Activated CD4-positive, alpha-beta T cell treated with anti-CD3 and anti-CD28 coated beads, Interleukin-2, amount 10 ng/mL, durations not matched to agents 7 days and 5 days (primary cell): ENCODE measurements at places on chromosomes 5 and 9.

DNA sequence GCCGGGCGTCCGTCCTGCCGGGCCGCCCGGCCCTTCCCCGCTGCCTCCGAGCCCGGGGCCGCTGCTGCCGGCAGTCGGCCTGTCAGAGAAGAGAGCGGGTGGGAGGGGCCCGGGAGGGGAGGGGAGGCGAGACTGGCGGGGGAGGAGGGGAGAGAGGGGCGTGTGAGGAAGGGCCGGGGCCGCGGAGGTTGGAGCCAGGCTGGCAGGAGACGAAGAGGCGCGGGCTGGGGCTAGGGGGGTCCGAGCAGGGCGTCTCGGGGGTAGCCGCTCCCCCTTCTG is 570 bp downstream of the CREBRF start:
- no peak for DNase-seq

DNA sequence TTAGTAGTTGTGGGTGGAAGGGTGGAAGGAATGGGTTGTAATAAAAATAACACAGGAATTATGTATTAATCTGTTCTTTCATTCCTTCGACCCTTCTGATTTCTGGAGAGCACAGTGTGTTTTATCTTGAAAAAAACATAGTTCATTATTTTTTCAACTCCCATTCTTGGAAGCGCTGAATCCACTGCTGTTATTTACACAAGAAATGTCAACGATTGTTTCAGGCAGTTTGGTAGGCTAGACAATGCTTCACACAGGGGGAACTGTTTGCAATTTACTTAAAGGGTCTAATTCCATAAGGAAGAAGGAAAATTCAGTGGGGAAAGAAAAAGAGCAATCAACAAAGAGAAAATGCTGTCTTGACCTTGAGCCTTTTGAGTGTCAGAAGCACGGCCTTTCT is 142.9 kb downstream of the TLE1 start:
- no peak for DNase-seq

DNA sequence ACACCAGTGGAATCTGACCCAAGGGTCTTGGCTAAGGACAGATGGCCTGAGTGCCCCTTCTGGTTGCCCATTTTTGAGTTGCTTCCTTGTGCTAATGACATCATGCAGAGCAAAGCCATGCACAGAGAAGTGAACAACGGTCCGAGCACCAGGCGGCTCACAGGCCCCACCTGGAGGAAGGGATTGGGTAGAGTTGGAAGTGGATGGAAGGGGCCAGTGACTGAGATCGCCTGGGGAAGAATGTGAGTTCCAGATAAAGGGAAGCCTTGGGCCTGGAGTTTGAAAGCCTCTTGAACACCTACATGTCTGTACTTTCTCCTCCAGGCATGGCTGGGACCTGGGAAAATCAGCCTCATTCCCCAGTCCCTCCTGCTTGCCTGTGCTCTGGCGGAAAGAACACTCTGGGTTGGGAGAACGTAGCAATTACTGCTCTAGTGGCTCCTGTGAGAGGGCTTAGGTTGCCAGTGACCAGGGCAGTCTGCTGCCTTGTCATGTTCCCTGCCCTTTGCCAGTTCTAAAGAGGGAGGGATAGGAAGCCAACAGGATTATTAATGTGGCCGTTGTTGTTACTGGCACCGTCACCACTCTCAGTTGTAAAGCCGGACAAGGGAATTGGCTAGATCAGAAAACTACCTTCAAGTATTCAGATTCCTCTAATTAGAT is 62.5 kb upstream of the PTPN3 start:
- DNase-seq: no peak

GRCh38 chr5:155616779-155617392 is 603.3 kb downstream of the KIF4B start:
- DNase-seq: peak; percentile 49

DNA sequence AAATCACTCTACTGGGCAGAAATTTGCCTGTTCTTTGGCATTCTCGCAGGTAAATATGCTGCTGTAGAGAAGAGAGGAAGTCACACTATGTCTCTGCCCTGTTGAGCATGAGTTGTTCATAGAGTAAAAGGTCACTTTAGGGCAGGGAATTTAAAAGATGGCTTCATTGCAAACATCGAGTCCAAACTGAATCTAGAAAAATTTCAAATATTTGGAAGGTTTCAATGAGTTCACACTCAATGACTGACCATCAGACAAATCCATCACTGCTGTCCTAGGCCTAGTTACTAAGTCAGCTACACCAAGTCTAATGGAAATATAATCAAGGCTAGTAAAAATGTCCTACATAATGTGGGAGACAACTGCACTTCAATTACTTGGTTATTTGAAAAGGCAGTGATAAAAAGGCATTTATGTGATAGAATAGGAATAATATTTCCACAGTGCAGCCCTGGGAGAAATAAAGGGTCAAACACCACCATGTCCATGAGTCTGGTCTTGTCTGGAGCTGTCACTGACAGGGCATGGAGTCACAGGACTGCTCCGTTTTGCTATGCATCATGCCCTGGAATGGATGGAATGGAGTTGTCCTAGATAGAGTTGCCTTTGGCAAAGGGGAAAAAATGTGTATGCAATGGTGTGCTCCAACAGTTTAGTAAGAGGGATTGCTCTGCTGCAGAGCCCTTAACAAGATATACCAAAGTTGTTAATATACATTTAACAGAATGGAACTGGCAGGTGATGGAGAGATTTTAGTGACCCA is 218.5 kb upstream of the DAPK1 start:
- DNase-seq: no peak

- no peak for DNase-seq
Measured at GRCh38 chr5:1660511-1660910, 136.8 kb upstream of the LPCAT1 start.

DNA sequence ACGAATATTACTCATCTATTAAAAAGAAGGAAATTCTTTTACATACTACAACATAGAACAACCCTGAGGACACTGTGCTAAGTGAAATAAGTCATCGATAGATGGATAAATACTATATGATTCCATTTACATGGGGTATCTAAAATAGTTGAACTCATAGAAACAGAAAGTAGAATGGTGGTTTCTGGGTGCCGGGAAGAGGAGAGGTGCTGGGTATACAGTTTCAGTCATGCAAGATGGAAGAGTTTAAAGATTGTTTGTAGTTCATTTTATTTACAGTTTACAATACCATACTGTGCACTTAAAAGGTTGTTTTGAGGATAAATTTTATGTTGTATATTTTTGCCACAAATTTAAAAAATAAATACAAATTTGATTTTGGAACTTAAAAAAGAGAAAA is 267.5 kb upstream of the ITGA1 start:
- DNase-seq: no peak

DNA sequence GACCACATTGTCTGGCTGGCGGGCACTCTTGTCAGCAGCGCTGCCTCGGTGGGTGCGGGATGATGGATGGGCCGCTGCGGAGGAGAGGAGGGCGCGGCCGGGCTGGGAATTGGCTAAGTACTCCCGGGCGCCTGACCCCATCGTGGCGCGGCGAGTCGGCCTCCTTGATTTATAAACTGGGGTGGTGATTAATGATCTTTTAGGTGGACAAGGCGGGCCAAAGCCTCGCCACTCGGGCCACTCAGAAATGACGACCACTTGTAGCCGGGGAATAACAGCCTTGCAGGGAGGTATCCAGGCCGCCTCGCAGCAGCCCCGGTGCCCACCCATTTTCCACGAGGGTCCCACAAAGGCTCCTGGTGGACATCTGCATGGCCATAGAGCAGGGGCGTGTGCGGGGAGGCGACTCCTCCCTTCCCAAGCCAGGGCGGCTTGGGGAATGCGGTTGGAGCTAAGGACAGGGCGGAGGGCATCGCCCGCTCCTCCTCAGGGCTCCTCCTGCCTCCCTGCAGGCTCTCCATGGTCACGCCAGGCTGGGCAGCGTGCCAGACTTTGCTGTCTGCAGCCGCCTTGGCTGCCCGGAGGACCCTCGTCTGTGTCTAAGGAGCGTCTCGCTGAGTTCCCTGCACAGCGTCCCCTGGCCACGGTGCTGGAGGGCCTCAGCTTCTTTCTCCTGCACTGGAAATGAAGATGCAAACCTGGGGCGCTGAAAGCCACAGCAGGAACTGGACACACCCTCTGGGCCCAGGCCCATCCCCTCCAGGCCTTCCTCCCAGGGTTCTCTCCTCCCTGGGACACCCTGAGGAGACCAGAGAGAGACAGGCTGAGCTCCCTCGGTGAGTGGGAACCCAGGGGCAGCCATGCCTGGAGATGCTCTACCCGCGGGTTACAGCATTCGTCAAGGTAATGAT is 287.4 kb upstream of the IRX4 start:
- DNase-seq: no peak

DNA sequence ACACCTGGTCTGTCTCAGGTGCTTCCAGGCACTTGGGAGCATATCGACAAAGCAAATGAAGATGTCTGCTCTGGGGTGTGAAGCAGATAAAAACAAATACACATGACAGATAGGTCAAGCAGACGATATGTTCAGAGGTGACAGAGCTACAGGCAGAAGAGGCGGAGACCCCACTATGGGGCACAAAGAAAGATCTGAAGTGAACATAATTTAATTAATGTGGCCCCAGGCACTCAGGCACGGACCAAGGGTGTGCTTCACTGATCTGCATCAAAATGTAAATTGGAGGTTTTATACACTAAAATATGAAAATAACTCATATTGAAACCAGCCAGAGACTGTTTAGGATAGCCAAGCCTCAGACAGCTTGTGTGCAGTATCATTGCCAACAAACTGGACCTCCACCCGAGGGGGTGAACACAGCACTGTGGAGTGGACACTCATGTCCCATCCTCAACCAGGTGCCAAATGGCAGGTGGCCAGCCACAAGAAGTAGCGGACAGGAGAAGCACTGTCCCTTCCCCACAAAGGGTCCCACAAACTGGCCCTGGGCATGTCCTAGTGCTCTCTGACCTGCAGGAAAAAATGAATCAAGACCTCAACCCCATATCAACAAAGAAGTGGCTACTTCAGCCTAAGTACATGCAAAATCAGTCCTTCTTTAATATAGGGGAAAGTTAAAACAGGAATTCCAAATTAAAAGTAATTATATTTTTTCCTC is 29.2 kb downstream of the ROR2 start:
- no peak for DNase-seq

DNA sequence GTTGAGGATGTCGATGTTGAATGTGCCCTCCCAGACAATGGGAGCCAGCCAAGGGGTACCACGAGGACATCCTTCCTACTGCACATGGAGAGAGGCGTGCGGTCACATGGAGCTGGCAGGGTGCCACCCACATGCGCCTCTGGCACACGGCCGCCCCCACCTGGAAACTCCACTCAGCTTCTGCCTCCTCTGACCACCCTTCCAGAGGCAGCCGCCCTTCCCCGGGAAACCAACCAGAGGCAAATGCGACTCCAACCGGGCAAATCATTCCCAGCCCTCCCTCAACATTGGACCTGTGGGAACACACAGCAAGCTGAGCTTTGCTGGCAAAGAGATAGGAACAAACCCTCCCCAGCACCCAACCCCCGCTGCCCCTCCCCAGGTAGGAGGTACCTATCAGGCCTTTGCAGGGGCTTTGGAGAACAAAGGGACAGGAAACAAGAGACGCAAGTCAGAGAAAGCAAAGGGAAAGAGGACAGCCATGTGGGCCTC is 17.5 kb downstream of the ABO start:
- DNase-seq: no peak

DNA sequence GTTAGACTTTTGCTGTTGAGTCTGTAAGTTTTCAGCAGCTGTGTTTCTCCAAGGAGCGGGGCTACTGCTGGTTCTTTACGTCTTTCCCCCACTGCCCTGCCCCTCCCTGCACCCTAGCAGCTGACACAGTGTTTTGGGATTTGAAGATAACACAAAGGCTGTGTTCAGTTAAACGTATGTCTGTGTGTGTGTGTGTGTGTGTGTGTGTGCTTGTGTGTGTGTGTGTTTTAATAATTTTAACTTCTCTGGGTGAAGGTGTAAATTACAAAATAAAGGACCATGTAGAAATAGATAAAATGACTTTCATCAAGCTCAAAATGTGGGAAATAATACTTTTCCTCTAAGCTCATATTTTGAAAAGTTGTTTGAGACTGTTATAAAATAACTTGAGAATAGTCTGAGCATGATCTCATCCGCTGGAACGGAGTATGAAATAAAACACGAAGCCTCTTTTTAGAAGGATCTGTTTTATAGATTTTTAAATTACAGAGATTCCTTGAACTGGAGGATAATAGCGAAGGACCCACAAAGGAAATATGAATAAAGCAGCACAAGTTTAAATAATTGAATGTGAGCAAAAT is 10.9 kb downstream of the ABL1 start:
- no peak for DNase-seq

DNA sequence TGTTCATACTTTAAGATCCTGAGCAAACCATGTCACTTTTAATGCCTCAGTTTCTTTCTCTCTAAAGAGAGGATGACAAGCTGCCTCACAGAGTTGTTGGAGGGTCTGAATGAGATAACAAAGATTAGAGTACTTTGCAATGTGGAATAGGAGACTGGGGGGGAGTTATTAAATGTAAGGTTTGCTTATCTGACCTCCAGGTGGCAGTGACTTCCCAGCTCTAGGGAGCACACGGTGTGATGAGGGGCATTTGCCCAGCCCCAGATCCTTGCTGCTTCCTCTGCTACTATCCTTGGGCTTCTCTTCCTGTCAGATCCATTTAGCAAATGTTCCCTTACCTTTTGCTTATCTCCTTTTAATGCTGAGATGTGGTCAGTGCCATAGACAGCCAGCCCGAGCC is 30.7 kb downstream of the ENHO start:
- no peak for DNase-seq

DNA sequence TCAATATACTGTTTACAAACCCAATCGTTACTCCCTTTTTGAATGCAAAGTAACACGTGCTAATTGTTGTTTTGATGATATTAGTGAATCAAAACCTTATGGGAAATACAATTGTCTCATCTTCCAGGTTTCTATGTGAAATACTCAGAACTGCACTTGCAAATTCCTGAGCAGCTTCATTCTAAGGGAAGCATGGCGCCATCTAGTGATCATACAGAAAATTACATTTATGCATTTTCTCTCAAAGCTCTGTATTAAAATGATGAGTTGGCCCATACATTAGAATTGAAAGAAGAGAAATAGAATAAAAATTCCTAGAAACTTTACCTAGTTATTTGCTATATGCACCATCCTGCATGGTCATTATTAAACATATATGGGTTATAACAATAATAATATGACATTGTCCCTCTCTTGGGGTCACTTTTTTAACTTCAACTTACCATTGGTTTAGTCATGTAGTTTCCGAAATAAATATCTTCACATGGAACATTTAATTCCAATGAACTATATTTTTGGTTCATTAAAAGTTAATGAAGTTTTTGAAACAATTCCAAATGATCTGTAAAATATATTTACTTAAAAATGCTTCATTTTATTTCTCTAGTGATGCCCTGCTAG is 220.0 kb downstream of the PDE4D start:
- peak; percentile 17 for DNase-seq

GRCh38 chr5:31516802-31517201 is 15.1 kb downstream of the DROSHA start:
- no peak for DNase-seq

- no peak for DNase-seq
Measured at GRCh38 chr5:133247151-133247709, 195.4 kb downstream of the HSPA4 start.
